ENCODE measurements at places on chromosomes 5 and 9. TPM values are rescaled to one million over a fixed set of nuclear protein-coding genes. Genes with fewer than 3 reads are reported as not detected.

- DNase-seq, result no peak
These were observed 3.1 kb downstream of the C5orf63 start for GRCh38 chr5:127070243-127070642.

DNA sequence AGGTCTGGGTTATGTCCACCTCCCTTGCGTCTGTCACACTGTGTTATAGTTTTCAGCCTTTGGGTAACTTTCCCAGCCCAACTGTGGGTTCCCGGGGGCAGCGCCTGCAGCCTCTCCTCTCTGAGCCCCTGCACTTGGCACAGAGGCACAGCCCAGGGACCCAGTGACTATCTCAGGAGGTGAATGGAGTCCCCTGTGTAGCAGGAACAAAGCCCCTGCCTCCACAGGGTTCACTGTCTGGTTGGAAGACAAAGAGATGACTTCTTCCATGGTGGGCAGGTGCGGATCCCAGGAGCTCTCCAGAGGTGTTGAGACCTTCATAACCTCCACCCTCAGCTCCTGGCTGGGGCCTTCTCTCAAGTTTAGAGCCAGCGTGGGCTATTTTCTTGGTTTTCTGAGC, 156.9 kb downstream of the C9orf50 start:
- DNase-seq, result no peak

- DNase-seq, result no peak
These were observed 36.0 kb upstream of the NPM1 start for GRCh38 chr5:171351536-171352073.

DNA sequence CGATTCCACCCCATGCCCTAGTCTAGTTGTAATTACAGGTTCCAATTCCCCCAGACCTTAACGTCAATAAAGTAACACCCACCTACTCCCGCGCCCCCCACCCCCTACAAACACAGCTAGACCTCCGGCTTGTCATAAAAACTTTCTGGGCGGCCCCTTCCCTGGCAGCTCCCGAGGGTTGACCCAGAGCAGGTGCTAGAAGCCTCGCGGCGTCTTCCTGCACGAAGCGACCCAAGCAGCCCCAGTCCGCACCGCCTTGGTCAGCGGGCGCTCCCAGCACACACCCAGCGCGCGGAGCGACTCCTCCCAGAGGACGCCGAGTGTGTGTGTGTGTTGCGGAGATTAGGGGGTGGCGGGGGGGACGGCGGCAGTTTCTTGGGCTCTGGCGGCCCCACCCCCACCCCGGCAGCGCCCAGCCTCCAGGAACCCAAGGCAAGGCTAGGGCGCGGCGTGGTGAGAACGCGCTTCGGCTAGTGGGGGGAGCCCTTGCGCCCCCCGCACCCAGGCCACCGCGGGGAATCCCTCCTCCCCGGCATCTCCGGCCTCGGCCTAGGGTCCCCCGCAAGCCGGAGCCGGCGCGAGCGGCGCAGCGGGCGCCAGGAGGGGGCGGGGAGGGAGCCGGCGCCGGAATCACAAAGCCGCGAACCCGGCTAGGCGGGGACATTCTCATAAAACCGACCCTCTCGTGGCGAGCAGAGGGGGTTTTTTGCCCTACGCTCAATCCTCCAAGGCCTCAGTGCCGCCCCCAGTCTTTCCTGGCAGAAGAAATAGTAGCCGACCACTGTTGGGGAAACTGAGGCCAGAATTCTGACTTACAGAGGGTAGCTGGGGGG, 2.2 kb downstream of the PCDH1 start:
- DNase-seq, result no peak

GRCh38 chr5:87268970-87269377, 1.3 kb downstream of the RASA1 start:
- no peak for DNase-seq

DNA sequence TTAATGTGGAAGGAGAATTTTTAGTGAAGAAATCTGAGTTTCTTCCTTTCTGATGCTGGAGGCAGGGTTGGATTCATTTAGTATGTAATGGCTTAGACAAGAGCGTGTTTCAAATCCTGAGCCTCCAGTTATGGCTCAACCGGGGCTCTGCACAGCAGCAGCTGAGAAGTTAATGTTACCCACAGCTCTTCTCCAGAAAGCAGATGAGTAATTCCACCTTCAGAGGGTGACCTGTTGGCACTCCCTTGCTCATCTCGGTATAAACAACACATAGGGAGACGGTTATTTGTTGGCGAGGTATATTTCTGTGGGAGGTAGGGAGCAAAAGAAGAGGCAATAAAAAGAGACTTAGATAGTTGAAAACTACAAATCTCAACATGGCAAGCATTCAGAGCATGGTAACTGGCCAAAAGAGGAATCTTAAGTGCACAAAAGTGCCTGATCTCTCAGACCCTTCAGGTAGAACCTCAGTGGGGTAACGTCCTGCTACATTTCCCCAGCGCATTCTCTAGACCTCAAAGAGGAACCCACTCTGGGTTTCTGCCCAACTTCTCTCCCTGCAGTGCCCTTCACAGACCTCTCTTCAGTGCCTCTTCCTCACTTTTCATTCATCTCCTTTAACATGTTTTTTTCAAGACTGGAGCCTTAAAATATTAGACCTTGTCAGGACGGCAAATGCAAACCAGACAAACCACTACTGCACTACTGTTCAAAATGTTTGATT, 417.5 kb upstream of the ADAMTSL1 start:
- no peak for DNase-seq

DNA sequence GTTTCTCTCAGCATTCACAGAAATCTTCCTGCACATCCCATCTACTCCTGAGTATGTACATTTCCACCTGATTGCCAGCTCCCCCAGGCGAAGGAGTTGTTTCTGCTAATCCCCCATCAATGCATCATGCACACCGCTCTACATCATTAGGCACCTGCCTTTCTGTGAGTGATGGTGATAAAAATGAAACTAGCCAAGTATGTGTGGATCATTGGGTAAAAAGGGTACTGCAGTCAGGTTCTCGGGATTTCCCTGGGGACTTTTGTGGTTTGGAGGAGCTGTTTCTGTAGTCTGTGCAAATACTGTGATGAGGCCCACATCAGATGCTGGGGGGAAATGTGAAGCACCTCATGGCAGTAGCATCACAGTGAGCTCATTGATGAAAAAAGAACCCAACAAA, 30.4 kb downstream of the CAMK4 start:
- no peak for DNase-seq

DNA sequence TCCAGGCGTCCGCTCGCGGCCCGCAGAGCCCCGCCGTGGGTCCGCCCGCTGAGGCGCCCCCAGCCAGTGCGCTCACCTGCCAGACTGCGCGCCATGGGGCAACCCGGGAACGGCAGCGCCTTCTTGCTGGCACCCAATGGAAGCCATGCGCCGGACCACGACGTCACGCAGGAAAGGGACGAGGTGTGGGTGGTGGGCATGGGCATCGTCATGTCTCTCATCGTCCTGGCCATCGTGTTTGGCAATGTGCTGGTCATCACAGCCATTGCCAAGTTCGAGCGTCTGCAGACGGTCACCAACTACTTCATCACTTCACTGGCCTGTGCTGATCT, 294 bp downstream of the ADRB2 start:
- no peak for DNase-seq

GRCh38 chr9:121388140-121388905, 18.3 kb upstream of the STOM start:
- DNase-seq, result no peak

- DNase-seq, result no peak
These were observed at the start of gene SUSD3 for GRCh38 chr9:93058355-93059010. Gene SUSD3, plus strand, starts transcription at chr9:93058701. Its CDS starts 42 bp downstream, at chr9:93058743.

Gene IL13
- total RNA-seq, result not detected

Gene PCDHB3
- total RNA-seq, result 0.92 TPM

Gene IFNA2
- not detected for total RNA-seq

Gene SMIM33
- not detected for total RNA-seq

Gene RAB3C
- total RNA-seq, result not detected

Gene HMCN2
- 0.05 TPM for total RNA-seq

Gene ODF2
- total RNA-seq, result 36.8 TPM

Data from Panc1 (cell line).